Left lung (tissue), 14 donors: ENCODE measurements at places on chromosomes 7 and 10.

- no peak for DNase-seq
These were observed 482 bp upstream of the CLDN12 start for GRCh38 chr7:90402785-90403173.

- peak; percentile 69 for DNase-seq
These were observed 69.8 kb downstream of the PWWP2B start for GRCh38 chr10:132466520-132467463.

DNA sequence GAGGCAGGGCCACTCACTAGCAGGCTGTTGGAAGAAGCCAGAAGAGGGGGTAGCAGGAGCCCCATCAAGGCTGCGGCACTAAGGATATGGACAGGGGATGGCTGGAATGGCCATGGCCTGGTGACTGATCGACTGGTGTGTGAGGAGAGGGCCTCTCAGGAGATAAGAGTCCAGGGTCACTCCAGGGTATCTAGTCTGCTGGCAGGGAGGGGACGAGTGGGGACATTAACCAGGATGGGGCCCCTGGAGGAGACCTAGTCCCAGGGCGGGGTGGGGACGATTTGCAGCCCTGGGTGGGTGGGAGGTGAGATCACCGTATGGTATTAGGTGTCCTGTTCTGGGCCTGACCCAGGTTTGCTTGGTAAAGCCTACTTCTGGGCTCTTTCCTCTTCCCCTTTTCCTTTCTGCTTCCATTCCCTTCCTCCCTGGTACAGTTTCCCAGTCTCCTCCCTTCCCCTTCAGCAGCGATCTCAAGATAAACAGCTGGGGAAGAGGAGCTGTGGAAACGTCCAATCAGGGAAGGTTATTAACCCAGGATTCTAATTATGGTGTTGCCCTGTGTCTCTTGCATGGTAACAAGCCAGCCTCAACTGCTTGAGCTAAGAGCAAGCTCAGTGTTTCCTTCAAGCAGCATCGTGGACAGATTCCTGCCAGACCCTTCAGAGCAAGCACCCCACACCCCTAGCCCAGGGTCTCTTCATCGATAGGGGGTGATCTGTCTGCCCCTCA lies 233.2 kb downstream of the RPS24 start:
- no peak for DNase-seq

DNA sequence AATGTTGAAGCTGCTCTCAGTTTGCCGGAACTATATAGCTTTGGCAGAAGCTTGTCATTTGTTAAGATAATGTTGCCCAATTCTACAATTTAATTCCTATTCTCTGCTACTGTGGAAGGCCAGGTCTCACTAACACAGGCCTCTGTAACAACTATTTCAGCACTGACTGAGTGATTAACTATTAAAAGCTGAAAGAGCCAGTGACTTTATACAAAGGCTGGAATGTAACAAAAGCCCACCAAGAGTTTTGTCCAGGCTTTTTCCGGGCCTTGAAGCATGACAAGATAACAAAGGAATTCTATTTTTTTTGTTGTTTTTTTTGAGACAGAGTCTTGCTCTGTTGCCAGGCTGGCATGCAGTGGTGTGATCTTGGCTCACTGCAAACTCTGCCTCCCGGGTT lies 795.6 kb downstream of the PHTF2 start:
- DNase-seq = no peak

DNA sequence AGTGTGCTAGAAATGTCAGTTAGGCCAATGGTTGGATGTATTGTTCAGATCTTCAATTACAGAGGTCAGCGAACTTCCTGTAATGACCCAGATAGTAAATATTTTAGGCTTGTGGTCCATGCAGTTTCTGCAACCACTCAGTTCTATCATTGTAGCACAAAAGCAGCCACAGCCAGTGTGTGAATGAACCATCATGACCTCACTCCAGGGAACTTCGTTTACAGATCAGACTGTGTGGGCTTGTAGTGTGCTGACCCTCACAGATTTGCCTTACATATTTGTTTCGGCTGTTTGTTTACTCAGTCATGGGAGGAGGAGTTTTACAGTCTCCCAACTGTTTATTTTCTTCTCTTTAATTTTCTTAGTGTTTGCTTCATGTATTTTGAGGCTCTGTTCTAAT lies 55.4 kb downstream of the LANCL2 start:
- DNase-seq = no peak

- no peak for DNase-seq
These were observed 357.1 kb upstream of the AOAH start for GRCh38 chr7:37081436-37081835.

- no peak for DNase-seq
These were observed 45.2 kb upstream of the EBF3 start for GRCh38 chr10:130009228-130009627.

GRCh38 chr10:107647462-107647861 lies 483.0 kb upstream of the SORCS1 start:
- DNase-seq = no peak
